ENCODE measurements at places on chromosomes 4 and X. TPM values are rescaled to one million over a fixed set of nuclear protein-coding genes. Genes with fewer than 3 reads are reported as not detected.

DNA sequence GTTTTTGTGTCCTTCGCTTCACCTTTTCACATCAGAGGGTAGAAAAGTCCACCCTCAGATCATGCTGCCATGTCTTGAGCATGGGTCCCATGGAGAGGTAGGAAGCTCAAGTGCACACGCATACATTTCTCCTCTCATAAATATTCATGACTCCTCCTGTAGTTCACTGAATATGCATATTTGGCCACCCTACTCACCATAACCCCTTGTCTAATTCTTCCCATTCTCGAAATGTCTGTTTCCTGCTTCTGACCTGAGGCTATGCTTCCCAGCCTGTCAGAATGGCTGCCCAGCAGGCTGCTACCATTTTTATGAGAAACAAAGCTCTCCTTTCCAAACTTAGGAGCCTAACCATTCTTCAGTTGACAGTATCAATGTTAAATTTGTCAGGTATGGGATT lies 86.5 kb downstream of the ADRA2C start:
- no peak for DNase-seq

DNA sequence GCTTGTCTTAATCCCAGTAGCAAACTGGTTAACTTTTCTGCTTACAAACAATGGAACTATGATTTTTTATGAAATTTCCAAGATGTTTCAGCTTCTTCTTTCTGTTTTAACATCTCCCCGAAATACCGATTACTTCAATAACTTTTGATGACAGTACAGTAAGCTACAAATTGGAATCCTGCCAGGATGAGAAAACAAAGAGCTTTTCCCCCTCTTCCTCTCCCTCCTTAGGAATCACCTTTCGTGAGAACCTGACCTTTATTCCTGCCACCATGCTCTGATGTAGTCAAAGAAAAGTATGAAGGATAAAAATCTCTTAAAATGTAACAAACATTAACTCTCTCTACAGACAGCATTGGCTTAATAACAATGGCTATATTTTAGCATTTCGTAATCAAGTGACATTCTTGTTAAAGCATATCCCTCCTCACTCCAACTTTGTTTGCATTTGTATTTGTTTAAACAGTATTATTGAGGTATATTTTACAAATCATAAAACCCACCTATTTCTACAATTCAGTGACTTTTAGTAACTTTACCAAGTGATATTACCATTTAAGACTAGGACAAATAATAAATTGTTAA lies 148.7 kb upstream of the NAP1L5 start:
- no peak for DNase-seq

Gene LINC00632
- total RNA-seq: 248 TPM

Gene STK32B
- 1.5 TPM for total RNA-seq

Data from endodermal cell (in vitro differentiated cells).